RPMI7951 (cell line): ENCODE measurements at places on chromosomes 4 and X. TPM values are rescaled to one million over a fixed set of nuclear protein-coding genes. Genes with fewer than 3 reads are reported as not detected.

FBXW7 gene
- 19.9 and 24.3 TPM in 2 replicates for total RNA-seq

NCAPG gene
- 69.1 and 82.1 TPM in 2 replicates for total RNA-seq

CXXC4 gene
- not detected in 2 replicates for total RNA-seq

JCHAIN gene
- total RNA-seq: not detected in 2 replicates

TRAM1L1 gene
- total RNA-seq: 2.1 and 3.5 TPM in 2 replicates

BCLAF3 gene
- 3.1 and 4.3 TPM in 2 replicates for total RNA-seq

ERCC6L gene
- total RNA-seq: 23.3 and 27.4 TPM in 2 replicates

DAPP1 gene
- total RNA-seq: not detected in 2 replicates

ADH1A gene
- total RNA-seq: not detected in 2 replicates

ATP2B3 gene
- not detected in 2 replicates for total RNA-seq

SPIN2A gene
- 0.20 and 0.48 TPM in 2 replicates for total RNA-seq

HOPX gene
- not detected in 2 replicates for total RNA-seq

PHOX2B gene
- total RNA-seq: not detected in 2 replicates

VMA21 gene
- 60.3 and 63.6 TPM in 2 replicates for total RNA-seq

USP27X gene
- 1.4 and 1.8 TPM in 2 replicates for total RNA-seq

CCNQ gene
- 27.2 and 28.1 TPM in 2 replicates for total RNA-seq

OTUD6A gene
- total RNA-seq: not detected in 2 replicates
